ENCODE measurements at places on chromosomes 12 and 14.

- no peak for DNase-seq
Observed at GRCh38 chr12:16833376-16834015, 227.5 kb upstream of the LMO3 start.

GRCh38 chr14:84592770-84593169 is 937.2 kb upstream of the FLRT2 start:
- no peak for DNase-seq

GRCh38 chr12:47782372-47782770 is 9.3 kb downstream of the SLC48A1 start:
- DNase-seq = no peak

- no peak for DNase-seq
Observed at GRCh38 chr12:120230326-120230973, 29.5 kb upstream of the RPLP0 start.

GRCh38 chr12:110345963-110346362 is 57.5 kb downstream of the ANAPC7 start:
- DNase-seq = no peak

DNA sequence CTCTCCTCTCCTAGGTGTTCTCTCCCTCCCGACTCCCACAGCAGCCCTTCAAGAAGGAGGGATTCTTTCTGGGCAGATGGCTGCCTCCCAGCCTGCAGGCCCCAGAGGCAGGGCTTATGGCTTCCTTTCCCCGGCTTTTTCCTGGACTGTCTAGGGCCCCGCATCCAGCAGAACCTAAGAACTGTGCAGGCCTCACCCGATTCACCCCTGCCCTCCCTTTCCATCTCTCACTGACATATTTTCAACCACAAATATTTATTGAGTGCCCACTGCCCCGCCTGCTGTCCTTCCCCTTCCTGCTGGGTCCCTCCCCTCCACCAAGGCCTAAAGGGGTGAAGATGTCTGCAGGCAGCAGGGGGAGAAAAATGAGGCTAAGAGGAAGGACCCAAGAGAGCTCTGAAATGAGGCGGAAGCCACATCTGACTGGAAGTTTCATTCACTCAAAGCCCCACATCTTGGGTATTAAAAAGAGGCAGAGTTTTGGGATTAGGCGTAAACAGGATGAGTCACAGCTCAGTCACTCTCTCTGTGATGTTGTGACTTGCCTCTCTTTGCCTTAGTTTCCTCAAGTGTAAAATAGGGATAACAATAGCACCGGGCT is 2.9 kb downstream of the SCNN1A start:
- DNase-seq = no peak

GRCh38 chr12:31406345-31406744 is 80.4 kb upstream of the SINHCAF start:
- no peak for DNase-seq

DNA sequence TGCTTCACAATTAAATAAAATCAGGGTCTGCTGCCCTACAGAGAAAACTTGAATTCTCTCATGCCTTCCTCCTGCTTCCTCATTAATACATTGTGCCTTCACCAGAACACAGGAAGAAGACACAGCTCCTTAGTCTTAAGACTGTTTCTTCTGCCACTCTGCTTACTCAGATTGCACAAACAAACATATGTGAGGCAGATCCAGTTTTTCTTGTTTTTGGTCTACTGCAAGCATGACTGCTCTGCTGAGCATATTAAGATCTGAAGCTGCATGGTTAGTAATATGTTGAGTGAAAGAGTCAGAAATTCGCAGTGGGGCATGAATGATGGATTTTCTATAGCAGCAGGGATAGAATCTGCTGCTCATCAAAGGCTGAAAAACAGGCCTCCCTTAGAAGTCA is 321.1 kb upstream of the STXBP6 start:
- no peak for DNase-seq

GRCh38 chr14:81122326-81122725 is 98.4 kb downstream of the GTF2A1 start:
- DNase-seq = no peak

DNA sequence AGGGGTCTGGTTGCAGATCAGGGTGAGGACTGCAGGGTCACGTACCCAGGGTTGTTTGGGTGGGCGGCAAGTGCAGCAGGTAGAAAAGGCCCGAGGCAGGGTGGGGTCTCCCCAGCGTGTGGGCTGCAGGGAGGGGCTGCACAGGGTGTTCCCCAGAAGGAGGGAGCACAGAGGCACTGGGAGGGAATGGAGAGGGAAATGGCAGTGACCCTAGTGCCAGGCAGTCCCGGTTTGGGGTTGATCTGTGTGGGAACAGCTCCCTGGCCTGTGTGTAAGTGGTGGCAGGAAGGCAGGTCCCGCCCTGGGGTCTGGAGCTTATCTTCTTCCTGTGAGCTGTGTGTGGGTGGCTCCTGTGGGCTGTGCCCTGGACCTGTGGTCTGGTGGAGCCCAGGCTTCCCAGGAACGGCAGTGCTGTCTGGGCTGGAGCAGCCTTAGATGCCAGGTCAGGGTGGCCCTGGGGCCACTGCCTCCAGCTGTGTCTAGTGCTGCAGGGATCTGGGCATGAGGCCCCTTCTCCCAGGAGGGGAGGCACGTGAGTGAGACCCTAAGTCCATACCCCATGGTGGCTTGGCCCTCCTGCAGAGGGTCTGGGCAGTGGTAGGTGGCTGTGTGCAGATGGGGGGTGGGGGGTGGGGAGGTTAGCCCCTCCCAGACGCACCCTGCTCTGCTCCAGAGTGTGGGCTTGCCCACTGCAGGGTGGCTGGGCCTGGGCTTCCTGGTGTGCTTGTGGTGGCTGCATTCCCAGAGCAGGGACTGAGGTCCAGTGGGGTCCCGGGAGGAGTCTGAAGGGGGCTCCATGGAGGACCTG is 363.5 kb downstream of the TMEM121 start:
- no peak for DNase-seq

- no peak for DNase-seq
Observed at GRCh38 chr14:61379639-61380184, 58.3 kb downstream of the PRKCH start.

DNA sequence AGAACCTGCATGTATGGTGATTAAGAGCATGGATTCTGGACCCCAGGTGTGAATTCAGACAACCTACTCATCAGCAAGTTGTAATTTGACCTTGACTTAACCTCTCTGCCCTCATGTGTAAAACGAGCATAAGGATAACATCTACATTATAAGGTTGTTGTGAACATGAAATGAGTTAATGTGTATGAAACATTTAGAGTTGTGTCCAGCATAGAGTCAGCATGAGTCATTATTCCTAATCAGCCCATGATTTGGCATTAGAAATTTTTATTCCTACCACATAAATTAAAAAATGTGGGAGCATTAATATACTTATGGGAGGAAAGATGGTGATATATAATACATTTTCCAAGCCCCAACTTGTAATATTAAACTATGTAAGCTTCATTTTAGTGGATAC is 95.9 kb upstream of the DDHD1 start:
- DNase-seq = no peak

- DNase-seq = no peak
Observed at GRCh38 chr14:83873669-83874068, 1656.3 kb upstream of the FLRT2 start.

DNA sequence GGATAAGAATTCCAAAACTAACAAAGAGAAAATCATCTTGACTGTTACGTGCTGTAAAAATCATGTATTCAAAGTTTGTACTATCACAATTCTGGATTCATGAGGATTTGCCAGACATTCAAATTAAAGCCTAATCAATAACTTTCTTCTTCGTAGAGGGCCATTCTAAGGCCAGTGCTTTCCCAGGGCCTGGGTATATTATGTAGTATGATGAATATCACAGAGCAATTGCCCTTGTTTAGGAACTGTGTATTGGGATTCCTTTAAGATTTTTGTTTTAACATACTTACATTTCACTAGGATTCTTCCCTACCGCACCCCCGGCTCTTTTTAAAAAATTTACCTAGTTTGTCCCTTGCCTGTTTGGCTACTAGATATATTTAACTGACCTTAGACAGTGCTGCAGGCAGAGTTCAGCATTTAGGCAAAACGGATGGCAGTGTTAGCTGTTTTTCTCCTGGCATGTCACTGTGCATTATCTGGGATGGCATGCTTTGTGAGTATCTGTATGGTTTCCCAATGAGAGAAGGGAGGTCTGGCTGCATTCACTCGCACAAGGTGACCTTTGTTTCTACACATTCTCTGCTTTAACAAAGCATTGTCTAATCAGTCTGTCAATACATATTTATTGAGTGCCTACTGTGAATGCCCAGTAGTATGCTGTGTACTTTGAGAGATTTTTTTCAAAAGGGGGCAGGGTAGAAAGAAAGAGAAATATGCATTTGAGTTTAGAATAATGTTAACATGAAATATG is 63.3 kb downstream of the ERC1 start:
- no peak for DNase-seq

DNA sequence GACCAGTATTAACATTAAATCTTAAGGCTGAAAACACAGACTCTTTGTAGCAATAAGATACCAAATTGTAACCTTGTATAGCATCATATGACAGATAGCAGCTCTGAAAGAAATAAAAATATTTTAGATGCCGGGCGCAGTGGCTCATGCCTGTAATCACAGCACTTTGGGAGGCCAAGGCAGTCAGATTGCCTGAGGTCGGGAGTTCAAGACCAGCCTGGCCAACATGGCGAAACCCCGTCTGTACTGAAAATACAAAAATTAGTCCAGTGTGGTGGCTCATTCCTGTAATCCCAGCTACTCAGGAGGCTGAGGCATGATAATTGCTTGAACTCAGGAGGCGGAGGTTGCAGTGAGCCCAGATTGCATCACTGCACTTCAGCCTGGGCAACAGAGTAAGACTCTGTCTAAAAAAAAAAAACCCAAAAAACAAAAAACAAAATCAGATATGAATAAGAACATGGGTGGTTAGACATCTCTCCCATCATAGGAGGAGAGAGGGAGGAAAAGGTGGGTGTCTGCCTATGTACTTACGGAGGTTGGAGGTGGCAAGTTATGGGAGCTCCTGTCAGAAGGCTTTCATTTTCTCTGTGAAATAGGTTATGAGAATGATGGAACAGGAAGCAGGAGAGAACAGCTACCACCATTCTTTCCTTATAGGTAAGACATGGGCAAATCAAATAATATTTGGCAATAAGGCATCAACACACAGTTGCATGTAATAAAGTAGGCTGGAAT is 7.6 kb upstream of the HEBP1 start:
- DNase-seq = no peak

GRCh38 chr12:94563286-94563685 is 87.1 kb downstream of the TMCC3 start:
- DNase-seq = no peak

DNA sequence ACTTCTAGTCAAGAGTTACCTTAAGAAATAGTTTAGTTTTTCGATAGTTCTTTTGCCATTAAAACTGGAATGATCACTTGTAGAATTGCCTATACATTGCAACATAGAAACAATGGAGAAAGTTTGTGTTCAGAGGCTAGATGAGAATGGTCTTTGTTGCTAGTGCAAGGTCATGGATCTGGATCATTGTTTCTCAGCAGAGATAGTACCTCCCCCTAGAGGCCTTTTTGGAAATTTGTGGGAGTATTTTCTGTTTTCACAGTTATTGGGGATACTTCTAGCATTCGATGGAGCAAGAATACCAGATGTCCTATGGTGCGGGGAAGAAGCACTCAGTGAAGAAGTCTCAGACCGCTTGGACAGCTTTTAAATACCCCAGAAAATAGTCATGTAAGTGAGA is 138.8 kb upstream of the HMGA2 start:
- no peak for DNase-seq

DNA sequence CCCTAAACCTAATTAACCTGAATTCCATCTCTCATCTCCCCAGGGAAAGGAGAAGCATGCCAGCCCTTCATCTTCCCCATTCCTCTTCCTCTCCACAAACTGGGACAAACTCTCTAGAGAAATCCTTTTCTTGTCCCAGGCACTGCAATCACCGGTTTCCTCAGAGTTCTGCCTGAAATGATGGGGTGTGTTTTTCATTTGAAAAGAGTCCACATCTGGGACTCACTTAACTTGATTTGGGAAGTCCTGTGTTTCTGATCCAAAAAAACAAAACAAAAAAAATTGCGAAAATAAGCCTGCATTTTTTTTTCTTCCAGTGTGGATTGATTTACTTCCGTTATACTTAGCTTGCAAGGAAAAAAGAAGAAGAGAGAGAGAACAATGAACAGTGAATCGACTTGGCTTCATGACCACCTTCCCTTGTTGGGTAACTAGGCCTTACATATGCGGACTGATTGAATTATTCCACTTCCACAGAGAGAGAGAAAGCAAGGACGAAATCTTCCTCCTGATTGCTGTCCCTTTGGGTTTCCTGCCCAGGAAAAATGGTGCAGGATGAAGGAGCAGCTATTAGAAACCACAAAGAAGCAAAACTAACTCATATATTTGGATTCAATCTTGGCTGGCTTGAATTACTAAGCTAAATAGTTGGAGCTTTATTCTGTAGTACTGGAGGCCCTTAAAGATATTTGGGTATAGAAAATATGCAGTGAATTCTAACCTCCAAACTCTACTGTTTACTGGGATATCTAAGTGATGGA is 506.2 kb upstream of the TBX3 start:
- DNase-seq = no peak

DNA sequence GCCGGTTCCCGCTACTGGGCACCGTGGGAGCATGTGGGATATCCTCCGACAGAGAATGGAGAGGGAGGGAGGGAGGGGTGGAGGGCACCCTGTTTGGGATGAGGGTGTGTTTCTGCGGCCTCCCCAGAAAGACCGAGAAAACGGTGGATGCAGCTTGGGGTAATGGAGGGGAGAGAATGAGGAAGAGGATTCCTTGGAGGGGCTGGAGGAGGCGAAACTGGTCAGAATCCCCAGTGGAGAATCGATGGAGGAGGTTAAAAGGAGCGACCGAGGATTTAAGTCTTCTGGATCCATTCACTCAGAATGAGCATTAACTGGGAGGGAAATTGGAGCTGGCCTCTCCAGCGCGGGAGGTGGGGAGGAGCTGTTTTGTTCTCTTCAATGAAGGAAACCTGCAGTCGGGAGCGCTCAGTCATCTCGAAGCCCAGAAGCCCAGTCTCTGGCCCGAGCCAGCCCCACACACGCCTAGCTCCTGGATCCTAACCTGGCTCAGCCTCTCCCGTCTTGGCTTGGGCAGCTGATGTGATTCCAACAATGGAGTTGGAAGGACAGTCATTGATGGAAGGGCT is 581 bp downstream of the ARG2 start:
- DNase-seq = no peak

- DNase-seq = no peak
Observed at GRCh38 chr12:63382930-63383329, 231.9 kb upstream of the AVPR1A start.
